ENCODE measurements at places on chromosomes 7 and 10.
A peak's percentile ranks its signal among the peaks of the same experiment; 100 is the strongest.

DNA sequence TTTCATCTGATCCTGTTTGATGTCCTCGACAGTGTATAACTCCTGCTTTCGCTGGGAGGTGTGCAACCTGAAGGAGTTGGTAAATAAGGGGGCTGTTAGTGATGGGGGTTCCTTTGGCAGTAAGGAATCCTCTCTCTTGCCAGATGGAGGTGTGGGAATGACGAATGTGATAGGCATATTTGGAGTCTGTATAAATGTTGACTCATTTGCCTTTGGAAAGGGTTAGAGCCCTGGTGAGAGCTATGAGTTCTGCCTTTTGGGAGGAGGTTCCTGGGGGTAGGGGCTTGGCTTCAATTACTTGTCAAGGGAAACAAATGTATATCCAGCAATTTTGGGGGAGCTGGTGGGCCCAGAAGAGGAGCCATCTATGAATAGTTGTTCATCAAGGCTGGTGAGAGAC lies 11.4 kb upstream of the CHST3 start:
- DNase-seq: no peak

DNA sequence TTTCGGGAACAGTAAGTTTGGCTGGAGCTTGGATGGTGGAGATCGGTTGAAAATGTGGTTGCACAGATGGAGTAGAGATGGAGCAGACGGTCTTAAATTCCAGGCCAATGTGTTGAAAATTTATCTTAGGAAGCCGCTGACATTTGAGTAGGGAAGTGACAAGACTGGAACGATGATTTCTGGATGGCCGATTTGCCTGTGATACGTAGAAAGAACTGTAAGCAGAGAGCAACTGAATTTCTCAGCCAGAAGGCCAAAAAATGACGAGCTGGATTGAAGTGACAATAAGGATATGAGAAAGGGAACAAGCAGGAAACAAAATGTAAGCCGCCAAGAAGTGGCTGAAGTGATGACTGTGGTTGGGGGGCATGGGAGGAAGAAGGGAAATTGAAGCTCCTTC lies 687 bp upstream of the ARMC3 start:
- no peak for DNase-seq

- no peak for DNase-seq
Observed at GRCh38 chr7:92634205-92634604, 44.0 kb upstream of the FAM133B start.

GRCh38 chr7:151877911-151878835 lies 1.3 kb upstream of the PRKAG2 start:
- DNase-seq: no peak

- DNase-seq: no peak
Observed at GRCh38 chr10:46282842-46283574, 3.8 kb upstream of the ANTXRL start.

DNA sequence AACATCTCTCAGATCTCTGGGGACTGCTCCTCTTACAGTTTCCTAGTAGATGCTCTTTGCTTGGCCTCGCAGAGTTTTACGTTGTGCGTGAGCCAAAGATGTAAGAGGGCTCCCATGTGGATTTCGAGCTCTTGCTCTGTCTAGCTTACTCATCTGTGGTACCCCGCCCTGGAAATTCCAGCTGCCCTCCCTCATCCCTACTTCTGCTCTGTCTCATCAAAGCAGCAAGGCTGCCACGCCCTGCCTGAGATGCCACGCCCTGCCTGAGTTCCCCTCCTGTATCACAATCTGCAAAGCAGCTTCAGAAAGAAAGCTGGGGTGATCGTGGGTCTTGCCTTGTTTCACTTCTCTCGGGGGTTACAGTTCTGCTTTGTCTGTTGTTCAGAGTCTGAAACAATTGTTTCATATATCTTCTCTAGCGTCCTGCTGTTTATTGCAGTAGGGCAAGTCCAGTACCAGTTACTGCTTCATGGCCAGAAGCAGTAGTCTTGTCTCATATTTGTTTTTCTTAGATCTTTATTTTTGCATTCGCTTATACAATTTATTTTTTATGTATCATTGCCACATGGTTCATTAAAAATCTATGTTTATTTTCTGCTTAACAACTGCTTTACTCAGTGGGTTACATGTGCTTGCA lies 36.1 kb upstream of the CCNY start:
- no peak for DNase-seq

- DNase-seq: no peak
Observed at GRCh38 chr10:6274040-6274439, 71.3 kb downstream of the PFKFB3 start.

DNA sequence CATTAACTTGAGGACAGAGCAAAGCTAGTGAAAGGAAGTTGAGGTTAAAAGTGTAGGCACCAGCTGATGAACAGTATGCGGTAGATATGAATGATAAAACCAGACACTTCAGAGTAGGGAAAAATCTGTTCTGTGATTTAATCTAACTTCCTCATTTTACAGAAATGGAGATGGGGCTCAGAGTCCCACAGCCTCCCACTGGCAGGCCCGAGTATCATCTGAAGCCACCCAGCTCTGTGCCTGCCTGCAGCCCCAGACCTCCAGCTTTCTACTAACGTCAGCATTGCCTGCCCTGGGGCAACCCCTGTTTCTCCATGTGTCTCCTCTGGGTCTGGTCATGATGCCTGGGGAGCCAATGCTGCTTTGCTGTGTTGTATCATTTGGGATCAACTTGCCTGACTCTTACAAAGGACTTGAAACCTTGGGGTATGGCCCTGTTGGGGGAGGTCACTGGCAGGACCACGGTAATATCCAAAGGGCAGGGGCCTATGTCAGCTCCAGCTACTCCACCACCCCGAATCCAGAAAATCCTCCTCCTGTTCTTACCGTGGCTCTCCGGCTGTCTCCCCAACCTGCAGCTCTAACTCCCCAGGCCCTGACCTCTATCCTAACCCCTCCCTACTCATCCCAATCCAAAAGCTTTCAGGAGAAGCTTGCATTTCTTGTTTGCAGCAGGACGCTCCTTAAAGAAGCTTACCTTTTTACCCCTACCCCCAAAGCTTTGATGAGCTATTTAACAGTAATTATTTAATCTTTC lies 56.2 kb upstream of the NPY start:
- DNase-seq: no peak

DNA sequence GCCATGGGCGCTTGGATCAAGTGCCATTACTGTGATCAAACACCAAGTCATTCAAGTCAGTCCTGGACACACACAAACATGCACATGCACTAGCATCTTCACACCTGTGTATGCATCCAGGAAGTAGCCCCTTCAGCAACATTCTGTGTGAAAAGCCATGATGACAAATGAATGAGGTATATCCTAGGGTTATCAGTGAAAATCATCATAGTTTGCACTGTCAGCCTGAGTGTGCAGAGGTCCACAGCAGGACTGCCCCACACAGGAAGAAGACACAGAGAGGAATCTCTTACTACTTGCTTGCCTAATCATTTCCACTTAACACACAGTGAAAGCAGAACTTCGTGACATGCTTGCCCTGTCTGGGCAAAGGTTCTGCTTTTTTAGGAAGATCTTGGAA lies 184.0 kb upstream of the ADO start:
- DNase-seq: no peak

DNA sequence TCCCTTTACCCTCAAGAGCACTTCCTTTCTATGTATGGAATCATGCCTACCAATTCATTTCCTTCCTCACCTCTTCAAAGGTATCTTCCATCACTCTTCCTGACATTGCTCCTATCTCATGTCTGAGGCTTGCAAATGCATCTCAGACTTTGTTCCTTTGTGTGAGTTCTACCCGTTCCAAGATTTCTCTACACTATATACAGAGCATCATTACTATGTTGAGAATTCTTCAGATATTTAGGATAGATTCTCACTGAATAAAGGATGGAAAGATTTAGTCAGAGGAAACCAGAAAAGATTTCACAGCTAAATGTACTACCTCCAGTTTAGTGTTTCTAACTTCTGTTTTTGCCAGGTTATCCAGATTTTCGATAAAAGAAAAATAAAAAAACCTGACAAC lies 462.7 kb downstream of the PHTF2 start:
- DNase-seq: no peak

DNA sequence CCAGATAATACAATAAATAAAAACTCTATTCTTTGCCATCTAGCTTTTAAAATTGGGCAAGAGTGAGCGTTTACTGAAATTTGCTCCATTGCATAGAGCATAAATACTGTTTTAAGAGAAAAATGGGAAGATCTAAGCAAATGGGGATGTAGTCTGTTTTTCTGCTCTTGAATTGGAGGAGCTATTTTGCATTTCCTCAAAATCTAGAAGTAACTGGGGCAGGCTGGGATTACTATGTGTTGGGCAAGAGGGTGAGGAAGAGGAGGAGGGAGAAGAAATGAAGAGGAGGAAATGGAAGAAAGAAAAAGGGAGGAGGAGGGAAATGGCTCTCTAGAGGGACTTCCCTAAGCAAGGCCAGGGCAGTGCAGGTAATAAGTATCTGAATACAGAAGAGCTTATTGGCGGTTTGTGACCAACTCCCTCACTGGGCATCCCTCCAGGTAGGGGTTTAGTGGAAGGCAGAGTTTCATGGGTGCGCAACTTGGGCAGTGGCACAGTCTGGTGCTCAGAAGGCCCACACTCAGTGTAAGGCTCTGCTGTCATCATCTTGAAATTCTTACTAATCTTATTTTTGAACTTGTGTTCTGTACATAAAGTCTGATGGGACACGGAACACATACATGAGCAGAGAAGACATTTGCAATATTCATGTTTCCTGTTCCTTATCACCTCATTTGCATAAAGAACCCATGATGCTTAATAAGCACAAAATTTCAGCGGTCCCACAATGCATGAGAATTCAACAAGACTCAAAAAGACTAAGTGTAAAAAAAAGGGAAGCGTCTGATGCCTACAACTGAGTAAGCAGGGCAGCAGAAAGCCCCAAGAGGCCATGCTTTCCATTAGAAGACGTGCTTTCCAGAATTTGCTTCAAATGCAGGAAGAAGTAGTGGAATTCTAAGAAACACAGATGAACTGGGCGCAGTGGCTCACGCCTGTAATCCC lies 116.9 kb downstream of the EVX1 start:
- DNase-seq: no peak

GRCh38 chr10:62268027-62268398 lies 631 bp downstream of the RTKN2 start:
- DNase-seq: no peak

DNA sequence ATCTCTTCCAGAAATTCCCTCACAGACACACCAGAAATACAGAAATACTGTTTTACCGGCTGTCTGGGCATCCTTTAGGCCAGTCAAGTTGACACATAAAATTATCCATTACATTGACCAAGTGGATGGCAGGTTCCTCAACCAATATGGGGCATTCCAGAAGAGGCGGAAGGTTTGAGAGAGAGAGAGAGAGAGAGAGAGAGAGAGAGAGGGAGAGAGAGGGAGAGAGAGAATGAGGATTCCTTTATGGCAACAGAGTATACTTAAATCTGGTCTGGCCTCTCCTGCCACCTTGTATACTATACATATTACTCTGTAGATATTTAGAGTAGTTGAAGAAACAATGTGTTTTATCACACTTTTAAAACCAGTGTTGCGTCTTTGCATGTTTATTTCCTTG lies 214.1 kb downstream of the CAMK1D start:
- no peak for DNase-seq

- no peak for DNase-seq
Observed at GRCh38 chr10:126080879-126081411, 184.6 kb downstream of the FANK1 start.

GRCh38 chr7:131774419-131775220 lies 218.2 kb upstream of the PODXL start:
- DNase-seq: no peak

DNA sequence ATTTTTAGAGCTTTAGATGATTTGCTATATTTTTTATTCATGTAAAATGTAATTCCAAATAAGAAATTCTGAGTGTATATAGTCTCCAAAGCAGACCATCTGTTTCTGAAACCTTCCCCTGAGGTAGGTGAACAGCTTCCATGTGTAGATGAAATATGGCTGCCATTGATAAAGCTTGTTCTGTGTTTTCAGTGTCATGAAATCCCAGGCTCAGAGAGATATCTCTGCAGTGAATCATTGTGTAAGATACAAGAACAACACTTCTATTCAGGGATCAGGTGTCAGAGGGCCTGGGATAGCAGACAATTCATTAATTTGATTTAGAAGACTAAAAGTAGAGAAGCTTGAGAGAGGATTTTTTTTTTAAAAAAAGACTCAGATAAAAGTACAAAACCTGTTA lies 29.1 kb downstream of the ACTA2 start:
- no peak for DNase-seq

DNA sequence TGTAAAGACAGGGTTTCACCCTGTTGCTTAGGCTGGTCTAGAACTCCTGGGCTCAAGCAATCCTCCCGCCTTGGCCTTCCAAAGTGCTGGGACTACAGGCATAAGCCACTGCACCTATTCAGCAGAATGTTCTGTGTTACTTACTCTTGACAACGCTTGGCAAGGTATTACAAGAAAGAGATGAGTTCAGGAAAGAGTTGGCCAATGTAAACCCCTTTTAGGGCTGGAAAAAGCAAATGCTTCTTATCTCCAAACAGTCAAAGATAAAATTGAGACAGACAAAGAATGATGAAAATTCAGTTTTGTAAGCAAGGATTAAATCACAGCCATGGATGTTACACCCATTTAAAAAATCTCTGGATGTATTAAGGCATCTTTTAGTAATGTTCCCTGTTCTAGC lies 114.0 kb upstream of the PODXL start:
- DNase-seq: no peak

- peak; percentile 7 for DNase-seq
Observed at GRCh38 chr10:80260295-80261243, 28.9 kb downstream of the MAT1A start.

GRCh38 chr7:4783762-4784351 lies 8.4 kb downstream of the AP5Z1 start:
- DNase-seq: no peak

DNA sequence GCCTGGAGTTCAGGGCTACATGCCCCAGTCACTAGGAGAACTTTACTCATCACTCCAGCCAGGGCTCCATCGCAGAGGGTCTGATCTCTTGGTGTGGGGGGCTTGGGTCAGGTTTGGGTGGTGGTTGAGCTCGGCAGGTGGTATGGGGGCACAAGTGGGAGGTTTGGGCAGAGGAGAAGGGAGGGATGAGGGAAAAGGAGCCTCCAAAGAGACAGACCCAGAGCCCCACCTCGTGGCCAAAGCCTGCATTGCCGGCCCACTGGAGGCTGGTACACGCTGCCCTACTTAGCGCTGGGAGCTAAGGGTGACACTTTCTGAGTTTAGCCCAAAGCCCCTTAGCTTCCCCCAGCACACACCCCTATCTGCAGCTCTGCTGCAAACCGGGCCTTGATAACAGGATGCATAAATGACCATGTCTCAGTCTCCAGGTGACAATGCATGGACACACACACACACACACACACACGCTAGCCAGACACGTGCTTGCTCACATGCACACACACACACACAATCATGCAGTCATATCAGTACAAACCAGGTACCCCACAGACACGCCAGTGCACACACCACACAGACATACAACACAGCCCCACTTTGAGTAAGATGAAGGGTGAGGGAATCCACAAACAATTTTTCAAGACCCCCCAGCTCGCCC lies 14.7 kb downstream of the LZTS2 start:
- peak; percentile 59 for DNase-seq

DNA sequence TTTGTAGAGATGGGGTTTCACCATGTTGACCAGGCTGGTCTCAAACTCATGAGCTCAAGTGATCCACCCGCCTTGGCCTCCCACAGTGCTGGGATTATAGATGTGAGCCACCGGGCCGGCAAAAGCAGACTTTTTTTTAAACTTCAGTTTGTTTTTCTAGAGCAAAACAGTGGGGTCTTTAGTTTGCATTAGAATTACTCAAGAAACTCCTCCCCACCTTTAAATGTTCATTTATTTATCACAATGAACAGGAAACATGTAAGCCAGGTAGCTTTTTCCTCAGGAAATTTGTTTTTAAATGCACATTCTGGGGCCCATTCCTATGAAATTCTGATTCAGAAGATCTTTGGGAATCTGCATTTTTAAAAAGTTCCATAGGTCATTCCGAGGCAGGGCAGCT lies 56.0 kb upstream of the JAZF1 start:
- no peak for DNase-seq

- DNase-seq: no peak
Observed at GRCh38 chr7:80478683-80479082, 33.2 kb downstream of the GNAT3 start.
